Activated naive CD4-positive, alpha-beta T cell treated with anti-CD3 and anti-CD28 coated beads, Interleukin-2, amount 50 U/mL, for 16 hours (primary cell): ENCODE measurements at places on chromosomes 1 and 21.

DNA sequence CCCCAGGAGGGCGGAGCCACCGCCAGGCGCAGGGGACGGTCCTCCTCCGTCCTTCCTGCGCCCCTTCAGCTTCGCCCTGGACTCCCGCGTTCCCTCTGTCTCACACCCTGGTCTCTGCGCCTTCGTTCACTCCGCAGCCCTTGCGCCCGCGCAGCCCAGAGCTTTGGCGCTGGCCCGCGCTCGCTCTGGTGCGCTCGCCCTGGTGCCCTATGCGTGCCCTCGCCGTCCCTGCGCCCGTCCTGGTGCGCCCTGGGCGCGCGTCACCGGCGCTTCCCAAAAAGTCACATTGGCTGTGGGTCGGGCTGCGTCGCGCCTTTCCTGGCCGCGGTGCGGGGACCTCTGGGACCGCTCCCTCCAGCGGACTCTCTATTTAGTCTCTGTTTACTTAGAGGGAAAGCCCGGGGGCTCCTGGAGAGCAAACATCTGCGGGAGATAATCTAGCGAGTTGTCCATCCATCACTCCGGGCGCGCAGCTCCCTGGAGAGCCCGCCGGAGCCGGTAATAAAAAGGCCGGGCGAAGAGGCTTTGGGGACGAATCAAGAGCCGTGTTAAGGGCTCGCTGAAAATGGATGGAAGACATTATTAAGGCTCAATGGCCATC lies 178.6 kb downstream of the PRDM16 start:
- no peak for DNase-seq

GRCh38 chr1:212487774-212488435 lies 55.2 kb downstream of the NENF start:
- no peak for DNase-seq

DNA sequence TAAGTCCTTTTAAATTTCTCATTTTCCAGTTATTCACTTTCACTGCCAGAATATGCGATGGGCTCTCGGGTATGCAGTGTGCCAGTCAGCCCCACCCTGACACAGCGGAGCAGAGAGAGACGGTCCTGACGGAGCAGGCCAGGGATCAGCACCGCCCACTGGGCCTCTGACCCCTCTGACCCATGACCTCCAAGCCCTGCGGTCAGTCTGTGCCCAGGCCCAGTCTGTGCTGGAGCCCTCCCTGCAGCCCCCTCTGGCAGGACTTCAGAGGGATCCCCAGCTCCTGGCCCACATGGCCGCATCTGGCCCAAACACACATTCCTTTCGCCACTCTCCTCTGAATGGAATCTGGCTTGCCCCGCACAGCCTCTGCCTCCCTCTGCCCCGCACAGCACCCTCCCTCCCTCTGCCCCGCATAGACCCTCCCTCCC lies 43.4 kb upstream of the COL6A2 start:
- no peak for DNase-seq

DNA sequence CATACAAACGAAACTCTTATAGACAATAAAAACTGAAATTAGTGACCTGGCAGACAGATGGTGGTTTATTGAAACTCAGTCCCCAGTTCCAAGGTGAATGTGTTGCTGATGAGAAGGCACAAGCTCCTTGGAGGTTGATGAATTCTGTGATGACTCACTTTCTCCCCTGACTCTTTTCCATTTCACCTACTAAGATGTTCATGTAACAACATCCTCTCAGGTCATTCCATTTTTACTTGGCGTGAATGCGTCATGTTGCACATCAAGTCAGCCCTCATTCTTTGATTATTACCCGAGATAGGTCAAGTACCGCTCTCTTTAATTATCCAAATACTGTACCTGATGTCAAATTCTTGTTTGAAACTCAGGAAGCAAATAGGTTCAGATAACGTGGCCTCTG lies 10.1 kb upstream of the IL10RB start:
- no peak for DNase-seq

DNA sequence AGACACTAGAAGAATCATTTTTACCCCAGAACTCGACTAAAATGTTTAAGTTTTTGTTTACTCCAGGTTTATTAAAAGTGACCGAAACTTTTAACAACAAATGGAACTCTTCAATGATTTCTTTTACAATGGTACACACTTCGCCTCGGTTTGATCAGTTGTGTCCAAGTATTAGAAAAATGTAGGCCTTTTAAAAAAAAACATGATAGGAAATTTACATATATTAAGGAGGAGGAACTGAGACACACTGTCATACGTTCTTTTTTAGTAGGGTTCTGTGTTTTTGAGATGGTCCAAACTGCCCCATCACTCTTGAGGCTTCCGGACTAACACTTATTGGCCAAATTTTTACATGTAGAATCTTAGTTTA lies 1.3 kb downstream of the PRDM2 start:
- no peak for DNase-seq

DNA sequence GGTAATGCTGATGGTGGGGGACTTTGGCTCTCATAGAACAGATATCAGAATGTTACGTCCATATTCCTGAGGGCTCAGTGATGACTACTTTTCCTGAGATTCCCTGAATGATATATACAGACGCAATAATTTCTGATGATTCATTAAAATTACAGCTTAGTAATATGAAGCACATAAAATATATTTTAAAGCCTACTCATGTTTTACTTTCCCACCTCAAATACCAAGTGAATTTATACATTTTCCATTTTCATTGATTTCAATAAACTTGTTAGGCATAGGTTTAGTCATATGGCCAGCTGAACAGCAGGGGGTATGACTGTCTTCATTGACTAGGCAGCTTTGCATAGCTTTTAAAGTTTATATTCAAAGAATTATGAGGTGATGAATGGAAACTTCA lies 26.2 kb upstream of the PDC start:
- no peak for DNase-seq

GRCh38 chr1:104380003-104380402 lies 630.3 kb downstream of the AMY1C start:
- no peak for DNase-seq

DNA sequence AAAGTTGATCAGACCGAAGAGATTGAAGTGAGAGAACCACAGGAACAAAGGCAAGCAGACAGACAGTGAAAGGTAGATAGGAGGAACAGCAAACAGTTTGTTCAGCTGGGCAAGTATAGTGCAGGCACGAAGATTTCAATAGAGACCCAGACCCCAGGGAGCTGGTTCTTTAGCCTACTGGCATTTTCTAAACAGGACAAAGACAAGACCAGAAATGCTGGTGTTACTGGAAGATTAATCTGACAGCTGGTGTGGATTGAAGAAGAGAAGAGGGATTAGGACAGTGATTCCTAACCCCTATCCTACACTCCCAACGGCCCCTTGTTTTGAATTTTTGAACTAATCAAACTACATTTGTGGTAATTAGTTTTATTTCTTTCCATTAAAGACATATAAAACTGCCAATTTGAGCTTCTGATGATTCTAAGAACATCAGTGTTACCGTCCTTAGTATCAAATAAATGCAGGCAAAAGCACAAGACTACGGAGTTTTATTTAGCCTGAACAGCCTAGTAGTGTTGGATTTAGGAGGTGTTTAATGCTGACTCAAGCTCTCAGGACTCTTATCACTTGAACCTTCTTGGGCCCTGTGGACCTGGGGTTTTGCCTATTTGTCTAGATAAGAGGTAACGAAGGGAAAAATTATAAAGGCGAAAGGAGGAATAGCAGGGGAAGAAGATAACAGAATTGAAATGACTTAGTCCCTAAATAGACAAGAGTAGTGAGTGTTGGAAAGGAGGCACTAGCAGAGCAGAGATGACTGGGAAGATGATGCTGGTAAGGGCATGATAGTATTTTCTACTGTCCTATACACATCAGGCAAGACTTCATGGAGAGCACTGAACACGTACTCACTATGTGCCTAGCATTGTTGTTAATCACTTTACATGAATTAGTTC lies 2.0 kb downstream of the NPL start:
- no peak for DNase-seq

DNA sequence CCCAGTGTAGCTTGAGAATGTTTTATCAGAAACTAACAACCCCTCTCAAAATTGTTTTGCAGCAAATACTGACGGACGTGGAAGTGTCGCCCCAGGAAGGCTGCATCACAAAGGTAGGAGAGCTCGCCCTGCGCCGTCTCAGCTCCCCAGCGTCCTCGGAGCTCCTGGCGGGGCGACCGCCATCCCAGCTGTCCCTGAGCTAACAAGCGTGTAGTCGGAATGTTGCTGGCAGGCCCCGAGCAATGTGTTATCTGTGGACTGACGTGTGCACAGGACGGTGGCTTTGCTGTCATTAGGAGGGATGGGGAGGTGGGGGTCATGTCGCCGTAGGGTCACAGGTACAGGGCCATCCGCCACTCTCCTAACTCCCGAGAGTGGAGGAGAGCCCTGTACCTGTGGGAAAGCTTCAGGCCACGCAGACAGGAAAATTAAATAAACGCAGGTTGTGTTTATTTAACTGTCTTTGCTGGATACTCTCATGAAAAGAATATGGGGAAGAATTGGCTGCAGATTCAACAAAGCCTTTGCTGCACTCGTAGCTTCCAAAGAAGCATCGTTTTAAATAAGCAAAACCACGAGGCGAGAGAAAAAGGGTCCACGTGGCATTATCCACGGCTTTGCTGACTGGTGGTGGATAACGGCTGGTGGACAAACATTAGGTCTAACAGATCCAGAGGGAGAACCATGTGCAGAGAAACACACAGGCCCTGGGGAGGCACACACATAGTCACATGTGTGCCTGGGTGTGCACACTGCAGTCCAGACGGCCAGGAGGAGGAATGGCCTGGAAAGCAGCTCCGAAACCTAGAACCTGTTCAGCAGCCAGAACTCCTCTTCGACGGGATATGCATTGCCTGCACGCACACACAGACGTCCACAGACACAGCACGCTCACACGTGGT lies 175.3 kb downstream of the PRDM16 start:
- DNase-seq: no peak

DNA sequence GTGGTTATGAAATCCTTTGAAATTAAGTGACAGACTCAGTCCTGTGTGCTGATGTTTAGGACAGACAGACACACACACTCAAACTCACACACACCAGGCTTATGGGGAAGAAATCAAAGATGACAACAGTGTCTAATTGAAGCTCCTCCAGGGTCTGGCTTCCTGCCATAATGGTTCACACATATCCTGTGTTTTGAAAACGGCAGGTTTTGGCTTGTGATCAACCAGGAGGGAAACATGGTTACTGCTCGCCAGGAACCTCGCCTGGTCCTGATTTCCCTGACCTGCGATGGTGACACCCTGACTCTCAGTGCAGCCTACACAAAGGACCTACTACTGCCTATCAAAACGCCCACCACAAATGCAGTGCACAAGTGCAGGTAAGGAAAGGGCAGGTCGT lies 4.6 kb downstream of the MTARC1 start:
- DNase-seq: no peak
